Left lobe of liver (tissue), 2 donors: ENCODE measurements at places on chromosomes 4 and X.
A peak's percentile ranks its signal among the peaks of the same experiment; 100 is the strongest.

DNA sequence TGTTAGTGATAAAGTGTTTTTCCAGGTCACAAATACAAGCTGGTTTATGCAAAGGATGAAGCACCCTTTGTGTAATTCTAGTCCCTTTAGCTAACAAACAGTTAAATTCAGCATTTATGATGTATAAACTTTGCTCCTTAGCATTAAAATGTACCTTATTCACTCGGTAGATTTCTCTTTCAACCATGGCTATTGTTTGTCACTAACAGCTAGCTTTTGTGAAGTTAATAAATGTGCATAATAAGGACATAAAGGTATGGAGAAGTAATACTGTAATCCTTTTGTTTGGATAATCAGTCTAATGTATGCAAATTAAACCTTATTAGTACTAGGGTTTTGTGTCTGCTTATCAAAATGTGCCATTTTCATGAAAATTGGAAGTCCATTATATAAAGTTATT lies 34.2 kb upstream of the ARX start:
- DNase-seq = no peak

GRCh38 chr4:163251204-163251603 lies 81.2 kb downstream of the NPY1R start:
- DNase-seq = no peak

- DNase-seq = no peak
Measured at GRCh38 chr4:89800527-89801103, 36.3 kb downstream of the SNCA start.

DNA sequence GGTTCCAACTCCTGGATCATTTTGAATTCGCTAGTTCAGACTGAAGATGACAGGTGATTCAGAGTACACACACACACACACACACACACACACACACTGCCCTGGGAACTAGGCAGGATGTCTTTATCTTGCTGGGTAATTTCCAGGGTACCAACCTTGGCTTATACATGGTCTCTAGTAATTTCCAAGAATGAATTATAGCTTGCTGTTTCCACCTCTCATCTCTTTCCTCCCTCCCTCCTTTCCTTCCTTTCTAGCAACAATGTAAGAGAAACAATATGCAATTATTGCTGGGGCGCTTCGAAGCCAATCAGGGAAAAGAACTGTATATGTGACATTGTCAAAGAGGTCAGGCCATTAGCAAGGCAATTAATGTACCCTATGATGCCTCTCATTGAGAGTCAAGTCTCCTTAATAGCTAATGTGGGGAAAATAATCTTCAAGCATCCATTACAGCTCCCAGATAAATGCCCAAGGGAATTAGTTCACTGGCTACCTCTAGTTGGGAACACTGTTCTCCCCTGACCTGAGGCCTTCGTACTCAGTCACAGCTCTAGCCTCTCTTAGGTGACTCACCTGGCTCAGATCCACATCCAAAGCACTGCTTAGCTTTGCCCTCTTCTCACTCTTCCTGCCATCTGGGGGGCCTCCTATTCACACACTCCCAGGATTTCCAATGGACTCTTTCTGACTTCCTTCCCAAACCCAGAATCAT lies 311.5 kb downstream of the PPP1R2C start:
- no peak for DNase-seq

- DNase-seq = no peak
Measured at GRCh38 chr4:90443231-90443630, 316.0 kb downstream of the CCSER1 start.

GRCh38 chr4:30028826-30029225 lies 691.3 kb upstream of the PCDH7 start:
- DNase-seq = no peak

- no peak for DNase-seq
Measured at GRCh38 chr4:95505799-95506198, 43.0 kb downstream of the UNC5C start.

GRCh38 chr4:84915396-84915780 lies 51.1 kb downstream of the WDFY3 start:
- DNase-seq = no peak

GRCh38 chrX:123223859-123224258 lies 39.8 kb downstream of the GRIA3 start:
- no peak for DNase-seq

GRCh38 chr4:139808381-139808807 lies 142.8 kb downstream of the MGST2 start:
- DNase-seq = no peak

GRCh38 chr4:181991369-181992108 lies 251.7 kb upstream of the TENM3 start:
- no peak for DNase-seq

DNA sequence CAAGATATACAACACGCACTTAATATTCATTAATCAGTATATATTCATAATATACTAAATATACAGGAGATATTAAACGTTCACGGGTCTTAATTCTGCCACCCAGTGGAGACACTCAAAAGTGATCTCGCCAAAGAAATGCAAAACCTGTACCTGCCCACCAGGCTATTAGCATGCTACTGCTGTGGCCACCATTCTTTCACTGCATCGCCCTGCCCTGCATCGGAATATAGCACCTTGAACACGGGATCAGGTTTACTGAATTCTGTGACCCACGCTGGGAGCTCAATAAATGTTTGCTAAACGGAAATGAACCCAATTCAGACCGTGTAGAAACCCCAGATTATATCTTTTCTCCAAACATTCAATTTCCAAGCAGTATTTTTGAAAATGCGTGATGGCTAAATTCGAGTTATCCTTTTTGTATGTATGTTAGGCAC lies 840 bp upstream of the CLCN3 start:
- peak; percentile 62 for DNase-seq

DNA sequence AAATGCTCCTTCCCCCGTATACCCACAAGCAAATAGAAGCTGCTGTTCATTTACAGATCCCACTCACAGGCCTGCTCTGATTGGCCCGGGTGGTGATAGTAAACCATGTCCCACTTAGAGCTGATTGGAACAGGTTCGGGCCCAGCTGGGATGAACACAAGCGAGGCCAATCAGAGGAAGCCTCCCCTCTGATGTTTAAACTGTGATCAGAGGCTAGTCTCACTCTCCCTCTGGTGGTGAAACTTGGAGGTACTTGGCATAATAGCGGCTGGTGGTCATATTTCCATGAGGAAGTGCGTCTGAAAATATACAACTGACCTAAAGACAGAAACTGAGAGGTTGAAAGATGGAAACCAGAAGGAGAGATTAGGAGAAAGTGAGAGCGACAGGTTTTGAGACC lies 51.5 kb upstream of the TRPC3 start:
- DNase-seq = no peak

GRCh38 chrX:109720947-109721346 lies 12.1 kb downstream of the ACSL4 start:
- DNase-seq = no peak

GRCh38 chr4:129641179-129641578 lies 545.2 kb downstream of the C4orf33 start:
- peak; percentile 55 for DNase-seq

DNA sequence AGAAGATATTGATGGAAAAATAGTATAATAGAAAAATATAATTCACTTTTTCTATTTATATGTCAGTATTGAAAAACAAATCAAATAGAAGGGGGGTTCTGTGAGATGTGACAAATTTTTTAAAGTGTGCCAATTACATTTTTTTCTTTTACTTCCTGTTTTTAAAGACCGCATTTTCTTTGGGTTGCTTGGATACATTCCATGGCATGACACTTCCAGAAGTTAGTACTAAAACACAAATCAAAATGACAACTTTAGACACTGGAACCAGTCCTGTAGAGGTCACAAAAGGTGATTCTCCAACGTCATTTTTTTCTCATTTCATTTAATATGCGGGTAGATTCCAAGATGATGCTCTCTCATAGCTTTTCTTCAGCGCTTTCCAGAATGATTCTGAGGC lies 116.2 kb upstream of the GNPDA2 start:
- no peak for DNase-seq

DNA sequence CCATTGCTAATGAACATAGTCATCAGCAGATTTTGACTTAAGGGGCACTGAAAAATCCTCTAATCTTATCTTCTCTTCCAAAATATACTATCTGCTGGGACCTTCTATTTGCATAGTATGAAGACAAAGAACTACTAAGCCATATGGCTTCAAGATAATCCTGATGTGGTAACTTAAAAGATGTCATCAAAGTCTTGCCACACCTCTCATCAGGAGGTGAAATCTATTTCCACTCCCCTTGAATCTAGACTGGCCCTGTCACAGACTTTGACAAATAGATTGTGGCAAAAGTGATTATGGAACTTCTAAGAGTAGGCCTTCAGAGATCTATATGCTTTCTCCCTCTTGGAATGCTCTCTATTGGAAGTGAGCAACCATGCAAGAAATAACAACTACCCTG lies 27.3 kb upstream of the TET2 start:
- DNase-seq = no peak

- no peak for DNase-seq
Measured at GRCh38 chr4:181051931-181052330, 1191.3 kb upstream of the TENM3 start.
